ENCODE measurements at places on chromosomes 12 and 14.

DNA sequence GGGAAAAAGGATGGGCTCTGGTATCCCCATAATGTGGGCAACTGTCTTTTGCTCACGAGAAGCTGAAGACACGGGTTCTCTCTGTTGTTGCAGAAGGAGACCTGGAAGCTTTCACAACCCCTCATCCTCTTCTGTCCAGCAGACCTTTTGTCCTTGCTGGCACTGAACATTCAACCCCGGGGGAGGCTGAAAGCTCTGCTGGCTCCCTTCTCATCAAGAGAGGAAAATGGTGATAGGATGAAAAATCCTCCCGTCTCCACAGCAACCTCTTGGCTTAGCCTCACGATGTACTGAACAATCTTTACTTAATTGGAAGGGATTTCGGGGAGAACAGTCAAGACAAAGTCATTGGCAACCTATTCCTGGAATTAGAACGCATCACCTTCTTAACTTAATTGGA is 39.0 kb downstream of the ELK3 start:
- DNase-seq, result no peak

DNA sequence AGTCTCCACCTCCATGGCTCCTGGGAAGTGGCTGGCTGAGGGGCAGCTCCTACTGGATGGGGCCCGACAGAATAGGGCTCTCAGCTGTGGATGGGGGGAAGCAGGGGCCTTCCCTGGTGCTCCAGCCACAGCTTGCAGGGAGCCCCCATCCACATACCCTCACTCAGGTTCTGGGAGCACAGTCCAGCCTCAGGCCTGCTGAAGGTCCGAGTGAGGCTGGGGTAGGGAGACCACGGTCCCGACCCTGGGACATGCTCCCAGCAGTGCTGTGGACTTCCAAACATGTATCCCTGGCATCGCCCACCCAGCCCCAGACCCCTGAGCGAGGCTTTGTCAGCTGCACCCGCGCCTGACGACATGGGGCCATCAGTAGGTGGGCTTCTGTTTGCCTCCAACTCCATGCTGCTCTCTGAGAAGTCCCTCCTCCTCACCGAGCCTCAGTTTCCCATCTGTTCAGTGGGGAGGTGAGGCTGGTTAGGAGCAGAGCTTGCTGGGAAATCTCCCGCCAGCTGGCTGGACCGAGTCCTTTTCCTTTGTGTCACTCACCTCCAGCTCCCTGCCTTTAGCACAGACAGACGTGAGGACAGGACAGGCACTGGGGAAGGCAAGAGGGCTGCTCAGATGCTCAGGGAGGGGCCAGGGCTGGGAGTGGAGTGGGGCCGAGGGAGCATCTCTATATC is 9.1 kb upstream of the ATG101 start:
- no peak for DNase-seq

GRCh38 chr14:44453433-44454171 is 53.5 kb downstream of the FSCB start:
- DNase-seq, result no peak

- DNase-seq, result no peak
Measured at GRCh38 chr12:52914576-52915121, 9.8 kb upstream of the KRT8 start.

DNA sequence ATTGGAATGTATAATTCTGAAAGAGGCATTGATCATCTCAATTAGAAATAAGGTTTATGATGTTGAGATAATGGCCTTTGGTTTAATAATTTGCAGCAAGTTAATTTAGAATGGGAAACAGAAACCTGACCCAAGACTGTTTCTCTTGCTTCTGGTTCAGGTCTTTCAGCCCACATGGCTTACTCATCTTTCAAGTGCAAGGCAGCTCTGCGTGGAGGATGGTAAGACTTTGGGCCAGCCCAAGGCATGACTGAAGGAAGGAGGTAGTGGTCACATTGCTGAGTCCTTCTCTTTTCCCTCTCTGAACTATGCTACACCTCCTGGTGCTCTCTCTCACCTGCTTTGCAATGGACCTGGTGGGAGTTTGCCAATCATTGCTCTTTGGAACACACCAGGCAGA is 98.7 kb downstream of the CAND1 start:
- no peak for DNase-seq

DNA sequence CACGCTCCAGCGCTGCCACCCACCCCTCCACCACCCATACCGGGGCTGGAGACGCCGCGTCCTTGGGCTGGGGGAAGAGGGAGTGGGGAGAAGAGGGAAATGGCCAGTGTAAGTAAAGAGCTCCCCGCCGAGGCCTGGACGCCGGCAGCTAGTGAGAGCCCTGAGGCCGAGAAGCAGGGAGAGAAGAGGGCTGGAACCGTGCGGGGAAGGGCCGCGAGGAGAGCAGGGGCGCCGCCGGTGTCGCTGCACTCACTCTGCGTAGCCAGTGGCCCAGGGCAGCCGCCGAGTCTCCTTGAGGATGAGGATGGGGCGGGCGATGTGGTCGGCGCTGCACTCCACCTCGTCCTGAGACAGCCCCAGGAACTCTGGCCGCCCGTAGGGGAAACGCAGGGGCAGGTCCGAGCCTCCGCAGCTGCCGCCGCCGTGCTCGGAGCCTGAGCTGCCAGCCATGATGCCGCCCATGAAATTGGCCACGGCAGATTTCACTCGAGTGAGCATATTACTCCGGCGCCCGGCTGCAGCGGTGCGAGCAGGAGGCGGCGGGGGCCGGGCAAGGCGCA is 631 bp downstream of the PPM1H start:
- no peak for DNase-seq

DNA sequence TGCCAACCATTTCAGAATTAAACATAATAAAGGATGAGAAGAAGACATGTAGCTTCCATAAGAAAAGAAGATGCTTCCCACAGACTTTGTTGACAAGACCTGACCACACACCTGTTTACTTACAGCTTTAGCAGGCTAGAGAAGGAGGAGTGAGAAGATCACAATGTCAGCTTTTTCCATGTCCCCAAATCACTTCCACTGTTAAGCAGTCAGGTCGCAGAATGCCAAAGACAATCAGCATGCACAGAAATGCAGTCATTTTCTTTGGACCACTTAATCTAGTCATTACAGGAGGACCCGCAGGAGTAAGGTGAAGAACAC is 314.9 kb downstream of the SSPN start:
- no peak for DNase-seq

- DNase-seq, result no peak
Measured at GRCh38 chr14:75297411-75298040, 18.9 kb downstream of the FOS start.

- no peak for DNase-seq
Measured at GRCh38 chr12:46153268-46153872, 115.5 kb downstream of the SLC38A1 start.

DNA sequence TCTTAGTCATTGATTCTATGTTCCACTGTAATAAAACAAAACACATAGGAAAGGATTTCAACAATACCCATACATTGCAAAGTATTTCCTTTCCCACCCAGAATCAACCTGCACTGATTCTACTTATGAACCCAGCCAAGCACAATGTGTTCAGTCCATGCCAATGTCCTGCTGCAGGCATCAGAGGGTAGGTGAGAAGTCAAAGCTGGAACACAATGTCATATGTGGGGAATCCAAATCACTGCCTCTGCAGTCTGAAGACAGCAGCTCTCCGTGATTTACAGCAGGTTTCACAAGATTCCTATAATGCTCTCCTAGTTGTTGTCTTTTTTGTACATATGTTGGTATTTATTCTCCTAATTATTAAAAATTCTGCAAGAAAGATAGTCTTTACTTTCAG is 25.7 kb downstream of the ITPR2 start:
- no peak for DNase-seq

DNA sequence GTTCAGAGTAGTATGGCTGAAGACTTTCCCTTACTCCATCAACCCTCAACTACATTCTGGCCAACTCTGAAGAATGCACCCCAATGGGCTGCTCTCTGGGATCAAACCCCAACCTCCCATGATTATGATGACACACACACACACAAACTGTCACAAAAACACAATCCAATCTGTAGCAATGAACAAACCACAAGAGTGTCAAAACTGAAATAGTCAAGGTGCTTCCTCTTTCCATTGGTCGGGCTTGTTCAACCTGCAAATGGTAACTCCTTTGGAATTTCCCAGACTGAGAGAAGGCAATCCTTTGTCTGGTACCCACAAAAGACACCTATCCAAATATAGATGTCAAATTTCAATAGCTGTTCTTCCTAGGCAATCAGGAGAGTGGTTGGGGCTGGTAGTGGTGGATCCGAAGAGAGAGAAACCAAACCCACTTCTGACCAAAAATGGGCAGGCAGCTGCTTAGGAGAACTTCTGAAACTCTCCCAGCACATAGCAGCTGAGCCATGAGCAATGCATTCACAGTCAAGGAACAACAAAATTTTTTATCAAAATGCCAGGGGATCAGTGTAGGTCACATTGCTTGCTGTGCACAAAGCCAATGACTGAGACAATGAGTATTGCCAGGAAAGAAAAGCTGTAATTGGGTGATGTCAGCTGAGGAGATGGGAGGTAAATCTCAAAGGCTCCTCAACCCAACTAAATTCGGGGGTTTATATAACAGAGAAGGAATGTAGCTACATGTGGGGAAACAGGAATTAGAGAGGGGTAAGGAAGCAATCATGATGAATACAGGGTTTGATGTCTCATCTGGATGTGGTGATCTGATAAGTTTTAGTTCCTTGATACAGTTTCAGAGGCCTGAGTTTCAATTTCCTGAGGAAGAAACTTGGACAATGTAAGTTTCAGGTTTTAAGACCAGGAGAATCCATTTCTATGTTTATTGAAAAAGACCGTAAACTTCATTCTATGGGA is 191.4 kb downstream of the KITLG start:
- DNase-seq, result no peak

DNA sequence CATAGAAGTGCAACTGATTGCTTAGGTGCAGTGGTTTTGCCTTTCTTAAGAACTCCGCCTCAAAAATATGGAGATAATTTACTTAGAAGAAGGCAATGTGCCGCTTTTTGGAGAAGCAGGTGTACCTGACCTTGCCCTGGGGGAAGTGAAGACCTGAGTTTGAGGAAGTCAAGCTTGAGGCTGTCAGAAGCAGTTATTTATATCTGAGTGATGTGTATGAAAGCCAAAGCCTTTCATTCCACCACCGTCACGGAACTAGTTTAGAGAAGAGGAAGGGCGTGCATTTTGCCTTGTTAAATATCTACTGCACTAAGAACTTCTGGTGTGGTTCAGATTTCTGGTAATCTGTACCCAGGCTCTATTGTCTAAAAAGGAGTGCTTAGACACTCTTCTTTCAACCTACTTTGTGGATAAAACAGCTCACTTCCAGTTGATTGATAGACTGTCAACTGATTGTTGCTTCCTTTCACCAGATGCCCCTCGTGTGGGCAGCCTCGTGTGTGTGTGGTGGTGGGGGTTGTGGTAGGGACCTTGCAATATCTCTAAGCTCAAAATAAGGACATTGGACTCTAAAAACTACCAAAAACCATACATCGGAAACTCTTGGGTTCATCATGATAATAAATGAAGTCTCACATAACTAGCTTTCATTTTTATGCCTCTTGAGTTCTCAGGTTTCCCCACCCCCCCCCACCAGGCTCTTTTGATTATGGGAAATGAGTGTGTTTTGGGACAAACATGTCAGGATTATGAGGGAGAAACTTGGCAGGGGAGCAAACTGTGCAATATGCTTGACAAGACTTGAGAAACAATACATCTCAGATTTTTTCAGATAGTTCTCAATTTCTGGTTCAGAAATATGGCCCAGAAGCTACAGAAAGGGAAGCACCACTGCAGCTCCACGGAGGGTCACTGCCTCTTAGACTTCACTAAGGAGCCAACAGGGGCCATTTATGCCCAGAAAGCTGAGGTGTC is 78.6 kb downstream of the ARF6 start:
- no peak for DNase-seq

- no peak for DNase-seq
Measured at GRCh38 chr12:132698341-132698740, 11.0 kb downstream of the PXMP2 start.

DNA sequence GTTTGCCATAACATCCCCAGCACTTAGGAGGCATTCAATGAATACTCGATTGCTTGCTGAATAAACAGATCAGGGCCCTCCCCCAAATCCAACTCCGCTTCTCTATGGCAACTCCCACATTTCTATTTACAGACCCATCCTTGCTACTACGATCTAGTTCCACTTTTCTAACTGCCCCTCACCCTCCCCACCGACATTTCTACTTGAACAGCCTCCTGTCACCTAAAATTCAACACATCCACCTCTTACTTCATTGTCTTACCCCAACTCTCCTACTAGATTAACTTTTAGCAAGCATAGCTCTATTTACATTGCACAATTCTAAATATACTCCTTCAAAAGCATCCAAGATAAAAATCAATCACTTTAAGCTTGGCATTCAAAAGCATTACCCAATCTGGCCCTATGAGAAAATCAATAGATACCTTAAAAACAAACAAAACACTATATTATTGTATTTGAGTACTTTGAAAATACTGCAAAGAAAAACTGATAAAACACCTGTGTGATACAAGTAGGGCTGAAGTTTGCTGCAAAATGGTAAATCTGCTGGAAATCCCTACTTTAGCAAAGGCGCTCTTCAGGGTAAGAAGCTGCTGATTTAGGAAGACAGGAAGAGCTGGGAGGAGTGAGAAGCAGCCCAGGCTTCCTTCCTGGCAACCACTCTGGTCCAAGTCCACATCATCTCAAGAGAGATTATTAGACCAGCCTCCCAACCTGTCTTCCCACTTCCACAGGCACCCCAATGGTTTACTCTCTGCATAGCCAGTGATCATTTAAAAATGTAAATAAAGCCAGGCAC is 96.4 kb downstream of the HECTD4 start:
- DNase-seq, result no peak

- DNase-seq, result no peak
Measured at GRCh38 chr14:102805371-102805891, 28.2 kb downstream of the TRAF3 start.

GRCh38 chr12:60052483-60052882 is 456.7 kb downstream of the SLC16A7 start:
- no peak for DNase-seq

- DNase-seq, result no peak
Measured at GRCh38 chr14:58243790-58244555, 670 bp upstream of the PSMA3 start.

- no peak for DNase-seq
Measured at GRCh38 chr12:132640936-132641335, 22.4 kb downstream of the P2RX2 start.

- no peak for DNase-seq
Measured at GRCh38 chr14:93987376-93987775, 9.7 kb upstream of the CCDC197 start.

DNA sequence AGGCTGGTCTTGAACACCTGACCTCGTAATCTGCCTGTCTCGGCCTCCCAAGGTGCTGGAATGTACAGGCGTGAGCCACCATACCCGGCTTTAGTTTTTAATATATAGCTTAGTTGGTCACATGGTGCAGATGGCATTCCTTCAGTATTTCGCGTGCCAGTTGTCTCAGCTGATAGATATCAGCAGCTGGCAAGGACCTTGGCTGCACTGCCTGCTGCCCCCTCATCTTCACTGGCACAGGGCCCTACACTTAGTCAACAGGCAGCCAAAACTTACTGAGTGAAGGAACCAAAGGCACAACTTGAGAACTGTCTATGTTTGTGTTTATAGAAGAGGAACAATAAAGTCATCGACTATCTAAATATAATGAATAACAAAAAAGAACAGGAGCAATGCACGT is 31.0 kb downstream of the EID3 start:
- no peak for DNase-seq

GRCh38 chr14:55846826-55847446 is 266.9 kb downstream of the KTN1 start:
- DNase-seq, result no peak

GRCh38 chr12:52896190-52897100 is 8.4 kb downstream of the KRT8 start:
- no peak for DNase-seq

Measured in NCI-H1436 treated with DMSO at 0.1 percent for 48 hours (cell line).